ENCODE measurements at places on chromosomes 11 and 22.

GRCh38 chr11:21026685-21027084 is 357.3 kb downstream of the NELL1 start:
- no peak for DNase-seq

DNA sequence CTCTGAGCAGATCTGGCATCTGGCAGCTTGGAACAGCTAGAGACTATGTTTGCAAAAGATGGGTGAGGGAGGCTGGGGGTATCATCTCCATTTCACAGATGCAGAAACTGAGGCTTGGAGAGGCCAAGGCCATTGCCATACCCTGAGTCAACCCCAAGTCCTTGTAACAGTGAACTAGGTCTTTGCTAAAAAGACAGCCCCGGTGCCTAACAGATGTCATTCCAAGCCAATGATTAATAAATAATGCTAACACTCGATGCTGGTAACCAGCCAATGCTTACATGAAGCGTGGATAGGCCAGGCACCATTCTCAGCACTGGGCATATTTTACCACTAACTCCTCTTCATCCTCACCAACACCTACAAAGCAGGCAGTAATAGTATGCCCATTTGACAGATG is 164.0 kb downstream of the MN1 start:
- no peak for DNase-seq

GRCh38 chr11:131481303-131481702 is 110.9 kb downstream of the NTM start:
- no peak for DNase-seq

GRCh38 chr22:36166518-36167220 is 6.1 kb upstream of the APOL3 start:
- DNase-seq = no peak

All from brain (organoid and tissue), 16 donors.